ENCODE measurements at places on chromosomes 11 and 22.

GRCh38 chr11:68977781-68978625, 2.8 kb downstream of the MRGPRD start:
- no peak for DNase-seq

DNA sequence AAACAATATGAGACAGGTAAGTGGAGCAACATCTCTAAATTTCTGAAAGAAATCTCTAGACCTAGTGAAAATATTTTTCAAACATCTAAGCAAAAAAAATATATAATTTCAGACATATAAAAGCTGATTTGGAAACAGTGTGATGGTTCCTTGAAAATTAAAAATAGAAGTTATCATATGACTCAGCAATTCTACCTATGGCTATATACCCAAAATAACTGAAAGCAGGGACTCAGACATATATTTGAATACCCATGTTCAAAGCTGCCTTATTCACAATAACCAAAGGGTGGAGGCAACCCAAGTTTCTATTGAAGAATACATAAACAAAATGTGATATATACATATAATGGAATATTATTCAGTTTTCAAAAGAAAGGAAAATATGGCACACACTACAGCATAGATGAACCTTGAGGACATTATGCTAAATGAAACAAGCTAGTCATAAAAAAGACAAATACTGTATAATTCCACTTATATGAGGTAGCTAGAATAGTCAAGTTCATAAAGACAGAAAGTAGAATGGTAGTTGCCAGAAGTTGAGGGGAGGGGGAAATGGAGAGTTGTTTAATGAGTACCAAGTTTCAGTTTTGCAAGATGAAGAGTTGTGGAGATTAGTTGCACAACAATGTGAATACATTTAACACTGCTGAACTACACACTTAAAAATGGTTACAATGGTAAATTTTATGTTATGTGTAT, 300.4 kb downstream of the TTC28 start:
- DNase-seq, result no peak

GRCh38 chr11:114783805-114784204, 105.5 kb downstream of the NXPE2 start:
- DNase-seq, result no peak

GRCh38 chr11:120659076-120659475, 147.5 kb downstream of the GRIK4 start:
- no peak for DNase-seq

DNA sequence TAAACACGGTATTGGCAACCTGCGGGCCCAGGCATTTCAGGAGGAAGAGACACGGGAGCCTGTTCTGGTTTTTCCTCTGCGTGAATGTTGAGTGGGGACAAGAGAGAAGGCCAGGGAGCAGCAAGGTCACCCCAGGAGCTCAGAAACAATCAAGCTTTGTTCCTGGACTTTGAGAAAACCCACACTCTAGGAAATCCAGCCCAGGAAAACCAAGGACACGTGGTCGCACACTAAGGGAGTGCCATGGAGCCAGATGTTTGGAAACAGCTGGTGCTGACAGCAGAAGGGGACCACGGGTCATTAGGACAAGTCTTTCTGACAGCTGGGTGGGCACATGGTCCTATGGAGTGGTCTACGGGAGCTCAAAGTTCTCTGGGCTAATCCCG, 44.1 kb downstream of the MYH9 start:
- DNase-seq, result no peak

DNA sequence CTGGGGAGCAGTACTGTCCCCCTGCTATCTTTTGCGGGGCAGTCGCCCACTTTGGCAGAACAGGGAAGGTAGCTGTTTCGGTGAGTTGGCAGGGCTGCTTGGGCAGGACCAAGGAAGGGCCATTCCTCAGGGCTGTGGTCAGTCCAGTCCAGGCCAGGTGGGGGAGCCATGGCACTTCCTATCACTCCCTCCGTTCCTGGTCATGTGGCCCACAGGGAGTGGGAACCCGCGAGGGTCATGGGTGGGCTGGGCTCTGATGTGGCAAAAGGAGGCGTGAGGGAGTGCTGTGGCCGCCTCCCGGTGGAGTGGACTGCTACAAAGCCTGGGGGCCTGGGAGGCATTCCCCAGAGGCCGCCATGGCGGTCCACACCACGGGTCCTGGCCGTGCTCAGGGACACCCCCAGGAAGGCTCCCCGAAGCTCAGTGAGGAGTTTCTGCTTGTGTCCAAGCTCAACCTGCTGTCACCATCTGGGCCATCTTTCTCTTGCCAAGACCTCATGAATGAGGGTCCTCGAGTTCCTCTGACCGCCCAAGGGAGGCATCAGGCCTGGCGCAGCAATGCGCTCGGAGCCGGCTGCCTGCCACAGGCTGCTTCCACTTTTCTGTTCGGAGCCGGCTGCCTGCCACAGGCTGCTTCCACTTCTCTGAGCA, 11.9 kb downstream of the CHID1 start:
- DNase-seq, result no peak

DNA sequence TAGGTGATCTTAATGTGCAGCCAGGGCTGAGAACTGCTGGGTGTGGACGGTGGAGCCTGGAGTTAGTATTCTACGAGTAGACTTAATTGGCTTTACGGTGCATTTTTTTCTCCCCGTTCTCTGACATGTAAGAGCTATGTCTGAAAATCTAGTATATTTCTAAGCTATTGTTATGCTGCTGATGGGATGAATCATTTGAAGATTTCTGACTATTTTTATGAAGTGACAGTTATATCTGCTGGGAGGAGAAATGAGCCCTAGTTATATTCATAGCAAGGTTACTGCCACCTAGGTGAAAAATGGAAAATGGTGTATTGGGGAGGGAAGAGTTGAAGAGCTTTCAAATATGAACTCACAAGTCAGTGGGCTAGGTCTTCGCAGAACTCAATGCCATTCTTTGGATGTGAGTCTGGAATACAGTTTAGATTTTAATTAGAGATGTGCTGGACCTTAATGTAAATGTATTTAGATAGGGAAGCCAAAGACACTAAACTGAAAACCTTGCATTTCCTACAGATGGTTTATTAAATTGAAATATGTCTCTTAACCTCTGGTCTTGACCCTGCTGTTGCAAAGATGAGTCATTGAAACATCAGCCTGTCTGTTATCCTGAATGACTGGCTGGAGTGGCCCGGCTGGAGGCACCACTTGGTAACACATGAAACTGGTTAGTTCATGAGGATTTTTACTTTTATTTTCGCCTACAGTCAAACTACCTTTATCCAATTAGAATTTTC, 293.7 kb downstream of the DDX10 start:
- DNase-seq, result no peak

- no peak for DNase-seq
These were observed 310.5 kb downstream of the SWAP70 start for GRCh38 chr11:9974375-9974774.

GRCh38 chr11:57311109-57311936, 13.4 kb downstream of the TNKS1BP1 start:
- peak; percentile 97 for DNase-seq

DNA sequence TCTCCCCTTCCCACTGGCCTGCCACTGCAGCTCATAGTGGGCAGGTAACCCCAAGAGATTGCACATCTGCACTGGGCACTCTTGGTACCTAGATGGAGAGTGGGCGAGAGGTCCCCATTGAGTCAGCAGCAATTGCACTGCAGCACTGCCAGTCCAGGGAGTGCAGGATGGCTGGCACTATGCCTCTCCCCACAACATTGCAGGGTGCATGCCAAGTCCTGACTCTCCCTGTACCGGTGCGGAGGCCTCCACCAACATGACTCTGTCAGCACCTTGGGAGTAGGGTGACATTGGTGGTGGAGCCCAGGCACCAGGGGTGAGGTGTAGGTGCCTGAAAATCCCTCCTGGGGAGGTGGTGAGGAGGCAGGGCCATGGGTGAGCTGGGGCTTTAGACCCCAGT, 82.2 kb downstream of the TRAF6 start:
- DNase-seq, result no peak

DNA sequence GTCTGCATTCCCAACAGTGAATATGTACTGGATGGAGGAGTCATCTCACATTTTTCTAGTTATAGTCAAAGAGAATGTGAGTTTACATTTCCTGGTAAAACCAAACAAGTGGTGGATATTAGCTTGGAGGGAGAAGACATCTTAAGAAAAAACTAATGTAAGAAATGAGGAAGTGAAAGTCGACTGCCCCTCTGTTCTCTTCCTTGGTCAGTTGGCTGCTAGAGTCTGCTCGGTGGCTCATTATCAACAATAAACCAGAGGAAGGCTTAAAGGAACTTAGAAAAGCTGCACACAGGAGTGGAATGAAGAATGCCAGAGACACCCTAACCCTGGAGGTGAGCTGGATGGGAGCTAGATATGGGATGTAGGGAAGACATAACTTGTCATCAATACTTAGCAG, 5.8 kb downstream of the SLC22A9 start:
- no peak for DNase-seq

GRCh38 chr11:124893781-124894401, 3.8 kb downstream of the ROBO4 start:
- DNase-seq, result no peak

- no peak for DNase-seq
These were observed 368 bp upstream of the CHORDC1 start for GRCh38 chr11:90223248-90223585.

GRCh38 chr11:9133956-9134355, 42.6 kb upstream of the SCUBE2 start:
- no peak for DNase-seq

- DNase-seq, result no peak
These were observed 28.0 kb downstream of the KCNQ1OT1 start for GRCh38 chr11:2671748-2672147.

DNA sequence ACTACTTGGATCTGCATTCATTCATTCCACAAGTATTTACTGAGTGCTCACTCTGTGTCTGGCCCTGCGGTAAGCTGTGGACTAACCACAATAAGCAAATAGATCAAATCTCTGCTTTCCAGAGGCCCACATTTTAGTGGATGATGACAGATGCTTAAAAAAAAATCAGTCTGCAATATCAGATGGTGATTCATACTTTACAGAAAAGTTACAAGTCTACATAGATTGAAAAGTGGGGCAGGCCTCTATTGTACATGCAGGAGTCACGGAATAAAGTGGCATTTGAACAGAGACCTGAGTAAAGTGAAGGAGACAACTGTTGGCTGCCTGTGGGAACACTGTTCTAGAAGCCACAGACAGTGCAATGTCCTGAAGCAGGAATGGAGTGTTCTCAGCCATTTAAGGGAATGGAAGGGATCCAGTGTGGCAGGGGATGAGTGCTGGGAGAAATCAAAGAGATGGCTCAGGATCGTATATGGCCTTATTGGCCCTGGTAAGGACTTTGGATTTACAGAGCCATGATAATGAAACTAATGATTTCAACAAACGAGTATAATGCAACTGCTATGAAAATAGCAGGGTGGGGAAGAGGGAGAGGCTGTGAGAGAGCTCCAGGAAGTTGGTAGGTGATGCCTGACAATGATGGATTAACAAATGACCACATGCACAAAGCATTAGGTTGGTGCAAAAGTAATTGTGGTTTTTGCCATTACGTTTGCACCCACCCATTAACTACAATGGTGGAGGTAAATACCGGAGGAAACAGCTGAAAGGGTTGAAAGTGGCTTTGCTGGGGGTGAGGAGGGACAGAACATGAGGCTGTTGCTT, 31.1 kb downstream of the TMEM45B start:
- no peak for DNase-seq

- DNase-seq, result no peak
These were observed 26.7 kb downstream of the GRAP2 start for GRCh38 chr22:39927544-39927943.

- no peak for DNase-seq
These were observed 4.5 kb downstream of the GSTT2 start for GRCh38 chr22:23984430-23984829.

- no peak for DNase-seq
These were observed 260.7 kb downstream of the MN1 start for GRCh38 chr22:27540656-27541396.

DNA sequence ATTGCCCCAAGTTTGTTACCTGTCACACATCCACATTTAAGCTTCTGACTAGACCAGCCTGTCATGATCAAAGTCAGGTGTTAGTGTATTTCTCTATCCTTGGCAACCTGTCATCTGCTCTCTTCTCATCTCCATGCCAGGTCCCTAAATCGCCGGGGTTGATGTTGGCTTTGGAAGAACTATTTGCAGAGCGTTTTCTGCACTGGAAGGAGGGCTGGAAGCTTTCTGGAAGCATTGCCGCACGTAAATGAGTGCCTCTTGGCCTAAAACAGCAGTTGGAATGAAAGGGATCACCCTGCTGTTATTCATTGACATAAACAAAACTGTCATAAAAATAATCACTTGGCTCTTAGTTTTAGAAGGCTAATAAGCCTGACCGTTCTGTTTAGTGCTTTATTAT, 1.4 kb downstream of the TTC12 start:
- DNase-seq, result no peak

DNA sequence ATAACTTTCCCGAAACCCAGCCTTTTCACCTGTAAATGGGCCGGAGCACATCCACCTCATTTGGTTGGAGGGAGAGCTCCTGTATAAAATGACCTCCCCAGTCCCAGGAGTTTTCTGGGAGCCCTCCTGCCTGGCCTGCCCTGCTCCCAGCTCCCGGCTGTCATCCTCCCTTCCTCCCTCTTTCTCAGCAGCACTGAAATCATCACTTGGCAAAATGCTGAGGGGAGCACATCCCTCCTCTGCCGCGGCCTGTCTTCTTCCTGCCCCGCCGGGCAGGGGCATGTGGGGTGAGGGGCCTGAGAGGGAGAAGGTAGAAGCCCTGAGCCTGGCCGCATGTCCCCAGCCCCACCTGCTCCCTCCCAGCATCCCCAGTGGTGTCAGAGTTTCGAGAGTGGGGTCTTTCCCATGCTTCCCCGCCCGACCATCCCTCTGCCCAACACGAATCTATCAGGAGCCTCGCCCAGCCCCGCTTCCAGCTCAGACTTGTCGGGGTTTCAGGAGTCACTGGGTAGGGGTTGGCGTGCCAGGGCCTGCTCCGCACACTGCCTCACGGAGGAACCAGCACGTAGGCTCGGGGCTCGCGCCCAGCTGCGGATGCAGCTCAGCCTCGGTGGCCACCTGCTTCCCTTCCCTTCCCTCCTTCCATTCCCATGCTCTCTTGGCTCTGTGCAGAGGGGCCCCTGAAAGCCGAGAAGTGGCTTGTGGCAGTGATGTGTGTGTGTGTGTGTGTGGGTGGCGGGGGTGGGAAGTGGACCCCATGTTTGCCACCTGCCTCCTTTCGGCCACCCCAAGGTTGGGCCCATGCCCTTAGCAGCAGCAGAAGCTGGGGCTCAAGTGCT, 37.1 kb downstream of the NECTIN1 start:
- peak; percentile 96 for DNase-seq
